ENCODE measurements at places on chromosomes 13 and 19.

GRCh38 chr19:33794683-33795369 is 1.8 kb upstream of the KCTD15 start:
- no peaks in the 10 kb centered on the region for H3K27me3 ChIP-seq
- H3K4me3 ChIP-seq: peak overlapping the region; percentile 83
- no peak for DNase-seq

GRCh38 chr19:4288091-4288777 is 9.2 kb downstream of the SHD start:
- H3K4me1 ChIP-seq: no peaks in the 10 kb centered on the region
- H3K4me3 ChIP-seq: no peak overlapping the region
- no peaks in the 10 kb centered on the region for H3K36me3 ChIP-seq
- H3K27ac ChIP-seq: no peak overlapping the region
- no peak for DNase-seq
- H3K27me3 ChIP-seq: no peaks in the 10 kb centered on the region

DNA sequence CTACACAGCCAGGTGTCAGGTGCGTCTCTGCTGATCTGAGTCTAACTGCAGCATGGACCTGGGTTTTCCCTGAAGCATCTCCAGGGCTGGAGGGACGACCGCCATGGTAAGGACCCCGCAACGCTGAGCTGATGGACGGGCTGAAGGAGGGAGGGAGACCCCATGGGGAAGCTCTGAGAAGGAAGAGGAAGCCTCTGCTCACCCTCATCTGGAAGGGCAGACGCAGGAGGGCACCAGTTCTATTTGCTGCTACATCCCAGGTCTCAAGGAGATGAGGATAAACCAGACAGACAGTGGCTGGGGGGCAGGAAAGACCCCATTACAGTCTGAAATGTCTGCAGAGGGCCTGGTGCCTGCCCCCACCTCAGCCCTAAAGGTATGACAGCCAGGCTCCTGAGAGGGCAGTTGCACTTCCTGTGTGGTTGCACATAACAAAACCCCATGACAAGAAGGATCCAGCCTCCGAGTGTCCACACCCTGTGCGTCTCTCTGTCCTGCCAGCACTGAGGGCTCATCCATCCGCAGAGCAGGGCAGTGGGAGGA is at the start of gene LILRA2:
Gene LILRA2, plus strand, starts transcription at position 461 of the 543 bp plus-strand sequence. CDS start 89 bp downstream, outside the sequence.
- H3K36me3 ChIP-seq: no peaks in the 10 kb centered on the region
- H3K27ac ChIP-seq: no peak within 1 kb of the TSS
- no peak for DNase-seq
- H3K4me3 ChIP-seq: no peak within 1 kb of the TSS
- no peaks in the 10 kb centered on the region for H3K27me3 ChIP-seq

DNA sequence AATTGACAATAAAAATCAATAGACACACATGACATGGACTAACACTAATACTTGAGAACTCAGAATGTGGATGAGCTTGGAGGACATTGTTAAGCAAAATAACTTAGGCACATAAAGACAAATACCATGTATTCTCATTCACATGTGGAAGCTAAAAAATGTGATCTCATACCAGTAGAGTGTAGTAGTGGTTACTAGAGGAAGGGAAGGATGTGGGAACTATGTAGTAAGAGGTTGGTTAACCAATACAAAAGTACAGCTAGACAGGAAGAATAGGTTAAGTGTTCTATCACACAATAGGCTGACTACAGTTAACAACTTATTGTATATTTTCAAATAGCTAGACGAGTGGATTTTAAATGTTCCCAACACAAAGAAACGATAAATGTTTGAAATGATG is 415.8 kb upstream of the KLF12 start:
- no peak for DNase-seq
- no peak overlapping the region for H3K27ac ChIP-seq
- no peaks in the 10 kb centered on the region for H3K27me3 ChIP-seq
- no peaks in the 10 kb centered on the region for H3K4me1 ChIP-seq
- H3K36me3 ChIP-seq: no peaks in the 10 kb centered on the region
- H3K4me3 ChIP-seq: no peak overlapping the region

DNA sequence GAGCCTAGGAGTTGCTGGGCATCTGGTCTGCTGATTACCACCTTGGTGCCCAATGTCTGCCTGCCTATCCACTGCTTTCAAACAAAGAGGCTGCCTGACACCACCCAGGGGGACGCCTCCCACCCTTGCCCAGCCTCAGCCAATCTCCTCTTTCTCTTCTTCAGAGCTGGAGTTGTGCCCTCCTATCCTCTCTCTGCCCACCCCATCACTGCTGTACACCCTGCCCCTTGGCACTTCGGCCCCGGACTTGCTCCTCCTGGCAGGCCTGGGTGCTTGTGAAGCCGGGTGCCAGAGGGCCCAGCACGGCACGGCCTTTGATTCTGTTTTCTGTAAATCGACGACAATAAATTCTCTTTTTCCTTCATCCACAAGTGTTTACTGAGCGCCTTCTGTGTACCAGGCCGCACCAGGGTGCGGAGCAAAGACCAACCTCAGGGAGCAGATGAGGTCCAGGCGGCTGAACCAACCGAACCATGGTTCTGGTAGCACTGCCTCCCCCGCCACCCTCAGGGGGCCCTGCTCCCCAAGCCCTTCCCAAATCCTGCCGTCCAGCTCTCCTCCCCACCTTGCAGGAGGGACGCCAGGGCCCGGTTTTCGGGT is 5.0 kb downstream of the RNF225 start:
- H3K36me3 ChIP-seq: no peaks in the 10 kb centered on the region
- H3K4me3 ChIP-seq: peak overlapping the region; percentile 53
- no peaks in the 10 kb centered on the region for H3K27me3 ChIP-seq
- DNase-seq: no peak
- H3K4me1 ChIP-seq: peaks cover 31% of the 10 kb centered on the region

GRCh38 chr13:31159306-31159705 is 2.4 kb downstream of the HSPH1 start:
- no peak for DNase-seq
- H3K27me3 ChIP-seq: no peaks in the 10 kb centered on the region
- no peak overlapping the region for H3K4me3 ChIP-seq
- peaks cover 18% of the 10 kb centered on the region for H3K36me3 ChIP-seq
- H3K27ac ChIP-seq: no peak overlapping the region
- H3K4me1 ChIP-seq: peaks cover 26% of the 10 kb centered on the region

- H3K4me3 ChIP-seq: no peak overlapping the region
- no peak overlapping the region for H3K27ac ChIP-seq
- H3K36me3 ChIP-seq: peaks cover 12% of the 10 kb centered on the region
- peaks cover 12% of the 10 kb centered on the region for H3K4me1 ChIP-seq
- no peaks in the 10 kb centered on the region for H3K27me3 ChIP-seq
Observed at GRCh38 chr13:41614671-41615527, 157.5 kb downstream of the RGCC start.

DNA sequence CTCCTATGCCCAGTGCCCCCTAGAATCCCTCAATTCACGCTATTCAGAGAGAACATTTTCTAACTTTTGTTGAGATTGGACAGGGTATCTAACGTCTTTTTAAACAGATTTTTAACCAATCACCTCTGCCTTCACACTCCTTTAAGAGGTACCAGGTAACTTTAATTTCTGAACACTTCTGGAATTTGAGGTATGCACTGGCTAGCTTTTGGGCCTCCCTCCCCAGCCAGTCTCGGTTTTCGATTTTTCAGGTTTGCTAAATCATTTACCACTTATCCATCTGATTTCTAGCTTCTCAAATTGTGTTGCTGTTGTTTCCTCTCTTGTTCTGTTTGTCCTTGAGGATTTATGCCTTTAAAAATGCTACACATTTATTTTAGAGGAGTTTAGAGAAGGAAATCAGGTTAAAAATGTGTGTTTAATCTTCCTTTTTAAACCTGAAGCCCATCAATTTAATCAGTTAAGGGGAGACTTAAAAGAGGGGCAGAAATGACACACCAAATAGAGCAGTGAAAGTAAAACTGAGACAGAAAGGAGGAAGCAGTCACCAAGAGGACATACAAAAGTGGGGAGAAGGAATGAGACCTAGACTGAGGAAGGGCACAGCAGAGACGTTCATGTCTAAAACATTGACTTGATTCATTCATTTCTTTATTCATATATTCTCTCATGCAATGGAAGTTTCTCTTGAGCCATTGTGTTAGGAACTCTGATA is 139.6 kb upstream of the HTR2A start:
- no peaks in the 10 kb centered on the region for H3K36me3 ChIP-seq
- no peak overlapping the region for H3K27ac ChIP-seq
- no peak for DNase-seq
- H3K4me1 ChIP-seq: peaks cover 7% of the 10 kb centered on the region

- no peaks in the 10 kb centered on the region for H3K27me3 ChIP-seq
- peaks cover 66% of the 10 kb centered on the region for H3K36me3 ChIP-seq
- H3K4me1 ChIP-seq: peaks cover 18% of the 10 kb centered on the region
Observed at GRCh38 chr19:32357720-32358119, 12.3 kb downstream of the ZNF507 start.

DNA sequence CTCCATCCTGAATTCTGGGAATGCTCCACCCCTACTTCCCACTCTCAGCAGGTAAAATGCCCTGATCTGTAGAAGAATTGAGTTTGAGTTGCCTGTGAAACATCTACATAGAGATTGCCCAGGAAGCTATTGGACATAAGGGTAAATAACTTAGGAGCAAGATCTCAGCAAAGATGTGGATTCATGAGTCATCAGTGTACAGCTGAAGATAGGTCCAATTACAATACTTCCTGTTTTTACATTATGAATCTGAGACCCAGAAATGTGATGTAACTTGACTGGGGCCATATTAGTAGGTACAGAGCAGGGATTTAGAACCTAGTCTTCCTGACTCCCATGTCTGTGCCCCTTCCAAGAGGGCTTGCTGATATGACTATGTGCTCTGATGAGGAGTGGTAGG is 79.4 kb upstream of the FNDC3A start:
- DNase-seq: no peak
- H3K27ac ChIP-seq: no peak overlapping the region
- no peaks in the 10 kb centered on the region for H3K36me3 ChIP-seq
- H3K27me3 ChIP-seq: no peaks in the 10 kb centered on the region
- H3K4me3 ChIP-seq: no peak overlapping the region

- peak; percentile 87 for DNase-seq
- H3K4me3 ChIP-seq: no peak overlapping the region
- peaks cover 10% of the 10 kb centered on the region for H3K4me1 ChIP-seq
- peaks cover 94% of the 10 kb centered on the region for H3K36me3 ChIP-seq
- H3K27me3 ChIP-seq: no peaks in the 10 kb centered on the region
Observed at GRCh38 chr19:3618144-3618810, 8.3 kb downstream of the CACTIN start.

DNA sequence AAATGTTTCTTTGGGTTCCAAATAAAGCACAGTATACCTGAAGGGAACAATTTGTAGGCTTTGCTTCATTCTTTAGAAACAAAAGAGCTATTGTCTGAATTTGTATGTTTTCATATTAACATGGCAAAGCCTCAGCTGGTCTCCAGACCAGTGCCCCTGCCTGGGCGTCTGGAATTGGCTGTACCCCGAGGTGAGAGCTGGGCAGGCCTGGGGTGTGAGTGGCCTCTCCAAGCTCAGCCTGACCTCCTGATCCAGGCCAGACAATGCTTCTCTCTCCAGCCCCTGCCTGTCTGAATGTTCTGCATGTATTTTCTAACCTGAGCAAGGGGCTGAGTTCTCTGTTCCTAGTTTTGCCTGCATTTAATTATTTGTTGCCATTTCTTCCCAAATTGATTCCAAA is 66.3 kb upstream of the MCF2L start:
- peaks cover 66% of the 10 kb centered on the region for H3K27me3 ChIP-seq
- H3K4me1 ChIP-seq: no peaks in the 10 kb centered on the region
- no peaks in the 10 kb centered on the region for H3K36me3 ChIP-seq
- H3K4me3 ChIP-seq: no peak overlapping the region
- DNase-seq: no peak

- H3K4me1 ChIP-seq: no peaks in the 10 kb centered on the region
- no peak for DNase-seq
Observed at GRCh38 chr19:756236-756635, 5.3 kb downstream of the MISP start.

DNA sequence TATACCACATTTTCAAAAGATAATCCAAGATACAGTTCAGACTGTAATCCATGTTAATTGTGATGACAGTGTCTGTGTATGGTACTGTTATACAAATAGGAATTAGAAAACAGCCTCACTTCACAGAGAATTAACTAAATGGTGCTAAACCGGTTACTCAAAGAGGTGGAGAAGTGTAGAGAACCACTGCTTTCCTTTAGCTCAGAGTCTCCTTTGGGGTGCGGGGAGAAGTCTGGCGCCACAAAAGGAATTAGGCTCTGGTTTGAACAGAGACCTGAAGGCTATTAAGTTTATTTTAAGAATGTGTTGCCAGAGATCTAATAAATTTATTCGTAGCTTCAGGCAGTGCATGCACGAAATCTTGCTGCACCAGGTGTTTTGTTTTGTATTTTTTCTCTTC is 65.8 kb downstream of the FREM2 start:
- no peaks in the 10 kb centered on the region for H3K4me1 ChIP-seq
- no peak for DNase-seq
- no peaks in the 10 kb centered on the region for H3K36me3 ChIP-seq
- H3K27me3 ChIP-seq: no peaks in the 10 kb centered on the region
- no peak overlapping the region for H3K27ac ChIP-seq

DNA sequence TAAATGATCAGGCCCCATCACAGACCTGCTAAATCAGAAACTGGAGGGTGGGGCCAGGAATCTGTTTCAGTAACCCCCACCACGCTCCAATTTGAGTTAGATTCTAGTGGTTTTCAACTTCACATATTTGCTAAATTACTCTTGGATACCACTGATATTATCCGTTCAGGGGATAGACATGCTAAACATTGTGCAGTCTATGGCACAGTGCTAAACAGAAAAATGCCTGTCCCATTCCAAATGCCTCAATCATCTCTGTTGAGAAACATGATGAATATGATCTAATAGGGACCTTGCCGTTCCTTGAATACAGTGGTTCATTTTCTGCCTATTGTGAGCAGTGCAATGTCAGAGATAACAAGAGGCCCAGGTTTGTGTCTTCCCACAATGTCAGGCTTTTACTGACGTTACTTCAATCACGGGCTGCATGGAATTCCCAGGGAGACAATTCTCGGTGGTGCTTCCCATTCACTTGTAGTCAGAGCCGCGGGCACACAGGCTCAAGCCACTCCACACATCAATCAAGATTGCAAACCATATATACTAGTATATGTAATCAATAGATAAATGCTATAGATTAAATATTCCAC is 52.7 kb downstream of the MYO16 start:
- no peaks in the 10 kb centered on the region for H3K27me3 ChIP-seq
- no peak overlapping the region for H3K27ac ChIP-seq
- no peak for DNase-seq
- no peaks in the 10 kb centered on the region for H3K36me3 ChIP-seq
- H3K4me3 ChIP-seq: no peak overlapping the region

GRCh38 chr13:46778890-46779289 is 18.1 kb downstream of the ESD start:
- no peak overlapping the region for H3K4me3 ChIP-seq
- peaks cover 74% of the 10 kb centered on the region for H3K4me1 ChIP-seq
- peaks cover 48% of the 10 kb centered on the region for H3K36me3 ChIP-seq
- peak overlapping the region; percentile 74 for H3K27ac ChIP-seq
- no peak for DNase-seq

GRCh38 chr19:38492181-38492813 is 58.8 kb downstream of the RYR1 start:
- no peak overlapping the region for H3K4me3 ChIP-seq

- peak overlapping the region; percentile 94 for H3K4me3 ChIP-seq
- H3K27me3 ChIP-seq: no peaks in the 10 kb centered on the region
- DNase-seq: peak; percentile 57
- H3K27ac ChIP-seq: peak overlapping the region; percentile 87
- H3K4me1 ChIP-seq: peaks cover 35% of the 10 kb centered on the region
Observed at GRCh38 chr19:43527860-43528622, 1.0 kb upstream of the ETHE1 start.

Measured in tibial artery (tissue), 4 donors.